Activated T-cell treated with anti-CD3 and anti-CD28 coated beads for 48 hours (primary cell): ENCODE measurements at places on chromosomes 1 and 21.

GRCh38 chr1:109950509-109950908, 34.1 kb upstream of the AHCYL1 start:
- no peak for DNase-seq

DNA sequence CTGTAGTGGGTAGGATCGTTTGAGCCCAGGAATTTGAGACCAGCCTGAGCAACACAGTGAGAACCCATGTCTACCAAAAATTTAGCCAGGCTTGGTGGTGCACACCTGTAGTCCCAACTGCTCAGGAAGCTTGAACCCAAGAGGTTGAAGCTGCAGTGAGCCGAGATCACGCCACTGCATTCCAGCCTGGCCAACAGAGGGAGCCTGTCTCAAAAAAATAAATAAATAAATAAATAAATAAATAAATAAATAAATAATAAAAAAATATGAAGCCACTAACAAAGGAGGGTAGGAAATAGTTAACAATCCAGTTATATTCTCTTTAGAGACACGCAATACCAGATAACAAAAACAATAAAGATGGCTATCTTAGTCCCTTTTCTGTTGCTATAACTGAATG, 11.9 kb upstream of the CBR3 start:
- DNase-seq: no peak

- no peak for DNase-seq
Measured at GRCh38 chr1:236673289-236673919, 12.9 kb upstream of the ACTN2 start.

- no peak for DNase-seq
Measured at GRCh38 chr1:91735266-91735845, 150.6 kb downstream of the TGFBR3 start.

GRCh38 chr1:183905508-183906113, 100.7 kb downstream of the RGL1 start:
- no peak for DNase-seq

GRCh38 chr1:180053594-180054567, 99.3 kb downstream of the CEP350 start:
- no peak for DNase-seq

GRCh38 chr21:26019236-26019635, 151.3 kb downstream of the APP start:
- DNase-seq: no peak

- no peak for DNase-seq
Measured at GRCh38 chr1:71557138-71557537, 476.3 kb upstream of the ZRANB2 start.

- DNase-seq: no peak
Measured at GRCh38 chr1:228178737-228179684, 13.4 kb downstream of the IBA57 start.

GRCh38 chr21:34881839-34882371, 167.2 kb downstream of the RUNX1 start:
- no peak for DNase-seq

GRCh38 chr1:206030714-206031113, 7.0 kb upstream of the CTSE start:
- DNase-seq: peak; percentile 52

DNA sequence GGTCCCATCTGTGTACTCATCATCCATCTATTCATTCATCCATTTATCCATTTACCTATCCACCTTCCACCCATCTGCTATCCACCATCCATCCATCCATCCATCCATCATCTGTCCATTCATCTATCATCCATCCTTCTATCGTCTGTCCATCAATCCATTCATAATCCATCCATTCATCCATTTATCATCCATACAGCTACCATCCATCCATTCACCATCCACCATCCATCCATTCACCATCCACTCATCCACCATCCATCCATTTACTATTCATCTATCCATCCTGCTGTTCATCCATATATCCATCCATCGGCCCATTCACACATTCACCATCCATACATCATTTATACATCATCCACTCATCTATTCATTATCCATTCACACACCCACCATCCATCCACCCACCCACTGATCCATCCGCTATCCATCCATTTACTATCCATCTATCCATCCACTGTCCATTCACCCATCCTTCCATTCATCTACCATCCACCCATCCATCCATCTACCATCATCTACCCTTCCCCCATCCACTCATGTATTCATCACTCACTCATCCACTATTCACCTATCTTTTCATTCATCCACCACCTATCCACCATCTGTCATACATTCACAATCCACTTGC, 96.4 kb downstream of the TRIM11 start:
- no peak for DNase-seq

DNA sequence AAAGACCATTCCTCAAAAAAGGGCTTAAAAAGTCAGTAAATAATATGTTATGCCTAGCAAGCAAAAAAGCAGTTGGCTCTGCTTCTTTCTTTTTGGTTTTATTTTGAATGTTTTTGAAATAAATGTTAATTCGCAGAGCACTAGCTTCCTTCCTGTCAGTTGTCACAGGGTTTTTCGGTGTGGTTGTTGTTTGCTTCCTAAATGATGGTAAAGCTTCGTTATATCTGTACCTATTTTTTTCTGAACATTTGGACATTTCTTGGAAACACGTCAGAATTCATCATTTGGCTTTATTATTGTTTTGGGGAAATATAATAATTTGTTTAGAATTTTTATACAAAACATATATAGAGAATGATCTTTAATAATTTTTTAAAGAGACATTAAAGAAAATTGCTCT, 351.9 kb upstream of the SGIP1 start:
- DNase-seq: no peak

DNA sequence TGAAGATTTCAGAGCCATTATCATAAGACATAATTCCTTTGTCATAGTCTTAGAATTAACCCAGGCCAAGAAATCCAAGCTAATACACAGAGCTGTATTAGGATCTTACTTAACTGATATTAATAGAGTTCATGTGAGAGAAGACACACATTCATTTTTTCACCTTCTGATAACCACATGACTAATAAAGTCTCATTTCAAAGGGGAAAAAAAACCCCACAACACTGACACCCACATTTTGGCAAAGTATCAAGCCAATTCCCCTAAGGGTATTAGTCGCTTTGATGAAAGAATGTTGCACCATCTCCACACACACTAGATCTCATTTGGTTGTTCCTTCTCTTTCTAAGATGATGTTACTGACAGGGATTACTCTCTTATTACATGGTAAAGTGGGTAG, 344.4 kb upstream of the ESRRG start:
- DNase-seq: no peak

GRCh38 chr1:209860293-209860881, 32.6 kb downstream of the UTP25 start:
- peak; percentile 64 for DNase-seq

GRCh38 chr1:184802354-184803179, 47.9 kb upstream of the EDEM3 start:
- no peak for DNase-seq

- no peak for DNase-seq
Measured at GRCh38 chr21:16891821-16892220, 621.0 kb upstream of the CXADR start.

DNA sequence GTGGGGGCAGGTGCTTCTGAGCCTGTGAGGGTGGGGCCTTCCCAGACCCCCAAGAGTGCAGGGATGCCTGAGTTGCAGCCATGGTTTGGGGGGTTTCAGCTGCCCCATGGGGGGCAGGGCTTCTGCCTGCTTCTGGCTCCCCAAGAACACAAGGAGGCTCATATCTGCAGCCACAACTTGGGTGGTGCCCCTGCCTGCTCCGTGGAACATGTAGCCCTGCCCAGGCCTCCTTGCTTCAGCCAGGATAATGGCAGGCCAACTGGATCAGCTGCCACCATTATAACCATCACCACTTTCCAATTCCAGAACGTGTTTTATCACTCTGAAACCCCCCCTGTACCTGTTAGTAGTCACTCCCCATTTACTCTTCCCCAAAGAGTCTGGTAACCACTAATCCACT, 14.0 kb downstream of the ZBTB40 start:
- DNase-seq: no peak

DNA sequence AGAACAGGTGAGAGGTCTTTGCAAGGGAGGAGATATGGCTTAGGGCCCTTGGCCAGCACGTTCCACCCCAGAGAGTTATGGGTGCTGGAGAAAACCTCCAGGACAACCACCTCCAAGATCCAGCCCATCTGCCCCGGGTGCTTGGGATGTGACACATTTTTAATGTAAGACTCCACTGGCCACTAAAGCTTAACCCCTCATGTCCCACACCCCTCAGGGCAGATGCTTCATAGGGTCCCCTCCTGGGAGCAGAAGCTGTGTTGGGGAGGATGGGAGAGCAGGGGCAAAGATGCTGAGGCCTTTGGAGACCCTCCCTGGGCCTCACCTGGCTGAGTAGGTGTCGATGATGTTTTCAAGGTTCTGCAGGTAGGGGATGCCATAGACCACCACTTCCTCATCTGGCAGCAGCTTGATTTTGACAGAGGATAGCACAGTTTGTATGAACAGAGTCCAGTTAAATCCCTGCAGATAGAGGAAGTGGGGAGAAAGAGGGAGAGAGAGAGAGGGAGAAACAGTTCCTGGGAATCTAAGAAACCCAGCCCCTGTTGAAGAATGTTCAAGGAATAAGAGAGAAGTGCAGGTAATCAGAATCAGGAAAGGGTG, 11.9 kb downstream of the PRXL2B start:
- no peak for DNase-seq

DNA sequence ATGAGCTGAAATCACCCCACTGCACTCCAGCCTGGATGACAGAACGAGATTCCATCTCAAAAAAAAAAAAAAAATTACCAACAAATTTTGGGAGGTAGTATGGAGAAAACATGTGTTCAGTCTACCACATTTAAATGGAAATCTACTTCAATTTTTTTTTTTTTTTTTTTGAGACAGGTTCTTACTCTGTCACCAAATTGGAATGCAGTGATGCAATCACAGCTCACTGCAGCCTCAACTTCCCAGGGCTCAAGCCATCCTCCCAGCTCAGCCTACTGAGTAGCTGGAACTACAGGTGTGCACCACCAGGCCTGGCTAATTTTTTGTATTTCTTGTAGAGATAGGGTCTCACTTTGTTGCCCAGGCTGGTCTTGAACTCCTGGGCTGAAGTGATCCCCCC, 82.1 kb downstream of the GFI1 start:
- DNase-seq: no peak

- DNase-seq: no peak
Measured at GRCh38 chr1:58440696-58441095, 105.8 kb downstream of the OMA1 start.

- DNase-seq: no peak
Measured at GRCh38 chr1:32127409-32128198, 19.7 kb downstream of the KPNA6 start.

- no peak for DNase-seq
Measured at GRCh38 chr21:41964171-41964570, 10.4 kb upstream of the C2CD2 start.

DNA sequence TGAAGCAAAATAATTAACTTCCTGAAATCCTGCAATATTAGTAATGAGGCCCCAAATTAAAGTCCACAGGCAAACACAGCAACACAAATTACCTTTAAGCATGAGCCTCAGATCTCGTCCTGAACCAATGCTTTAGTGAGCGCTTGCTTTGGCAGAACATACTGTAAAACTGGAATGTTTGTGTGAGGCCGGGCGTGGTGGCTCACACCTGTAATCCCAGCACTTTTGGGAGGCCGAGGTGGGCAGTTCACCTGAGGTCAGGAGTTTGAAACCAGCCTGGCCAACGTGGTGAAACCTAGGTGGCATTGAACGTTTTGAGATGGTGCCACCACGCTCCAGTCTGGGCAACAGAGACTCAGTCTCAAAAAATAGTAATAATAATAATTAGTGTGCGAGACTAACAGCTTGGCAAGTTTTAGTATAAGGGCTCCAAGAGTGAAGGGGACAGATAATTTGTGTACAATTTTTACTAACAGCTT, 17.8 kb downstream of the SFPQ start:
- no peak for DNase-seq

- DNase-seq: no peak
Measured at GRCh38 chr1:28111157-28111556, 22.7 kb upstream of the EYA3 start.

DNA sequence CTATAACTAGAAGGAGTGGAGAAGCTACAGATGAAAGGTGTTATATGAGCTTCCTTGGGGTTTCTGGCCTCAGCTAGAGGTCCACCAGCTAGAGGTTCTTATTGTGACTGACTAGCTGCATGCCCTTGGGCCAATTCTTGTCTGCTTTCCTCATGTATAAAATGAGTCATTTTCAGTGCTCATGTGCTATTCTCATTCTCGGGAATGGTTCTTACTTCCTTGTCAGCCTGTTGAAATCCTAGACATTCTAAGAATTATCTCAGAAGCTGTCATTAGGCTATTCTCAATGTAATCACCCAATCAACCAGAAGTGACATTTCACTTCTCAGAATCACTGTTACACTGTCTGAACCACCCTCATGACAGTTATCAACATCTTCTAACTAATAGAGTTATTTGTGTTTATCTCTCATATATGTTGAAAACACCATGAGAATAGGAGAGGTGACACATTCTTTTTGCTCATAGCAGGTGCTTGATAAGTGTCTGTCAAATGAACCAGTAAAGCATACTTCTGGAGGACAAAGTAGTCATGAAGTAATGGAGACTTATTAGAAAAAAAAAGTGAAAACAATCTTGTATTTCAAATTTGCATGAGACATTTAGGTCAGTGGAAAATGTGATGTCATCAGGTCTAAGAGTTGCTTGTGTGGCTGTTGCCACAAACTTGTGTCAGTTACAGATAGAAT, 122.8 kb upstream of the IVNS1ABP start:
- DNase-seq: no peak

DNA sequence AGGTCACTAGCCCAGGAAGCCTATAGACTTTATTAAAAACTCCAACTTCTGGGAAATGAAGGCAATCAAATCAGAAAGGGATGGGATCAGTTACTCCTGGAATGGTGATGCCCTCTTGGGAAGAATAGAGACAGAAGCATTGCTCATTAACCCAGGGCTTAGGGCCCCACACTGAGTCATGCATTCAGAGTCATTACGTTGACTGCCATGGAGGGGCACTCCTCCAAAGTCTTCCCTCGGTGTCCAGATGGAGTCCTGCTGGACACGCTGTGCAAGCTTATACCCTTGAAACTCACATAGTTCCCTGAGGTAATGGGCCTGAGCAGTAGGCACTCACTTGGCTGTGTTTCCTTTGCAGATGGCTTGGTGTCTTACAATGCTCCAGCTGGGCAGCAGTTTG, 35.2 kb upstream of the HSD17B7 start:
- no peak for DNase-seq

DNA sequence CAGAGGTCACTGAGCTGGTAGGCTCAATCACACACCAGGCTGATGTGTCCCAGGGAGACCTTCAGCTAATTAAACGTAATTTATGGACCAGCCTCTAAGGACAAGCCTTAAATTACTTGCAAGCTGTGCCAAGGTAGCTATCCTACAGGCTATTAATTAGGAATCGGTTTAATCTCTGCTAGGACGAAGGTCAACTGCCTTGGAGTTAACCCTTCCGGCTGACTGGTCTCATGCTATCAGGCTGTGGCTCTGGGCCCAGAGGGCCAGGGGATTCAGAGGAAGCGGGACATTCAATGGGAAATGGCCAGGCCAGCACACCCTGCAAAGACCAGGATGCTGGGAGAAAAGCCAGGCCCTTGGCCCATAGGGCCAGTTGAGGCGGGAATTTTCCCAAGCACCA, 19.0 kb downstream of the DHRS3 start:
- DNase-seq: no peak

- DNase-seq: no peak
Measured at GRCh38 chr1:76260279-76260678, 185.7 kb downstream of the ST6GALNAC3 start.

GRCh38 chr1:36099681-36100341, 11.1 kb downstream of the ADPRS start:
- DNase-seq: peak; percentile 70
